ENCODE measurements at places on chromosomes 2 and 18. TPM values are rescaled to one million over a fixed set of nuclear protein-coding genes. Genes with fewer than 3 reads are reported as not detected.

DNA sequence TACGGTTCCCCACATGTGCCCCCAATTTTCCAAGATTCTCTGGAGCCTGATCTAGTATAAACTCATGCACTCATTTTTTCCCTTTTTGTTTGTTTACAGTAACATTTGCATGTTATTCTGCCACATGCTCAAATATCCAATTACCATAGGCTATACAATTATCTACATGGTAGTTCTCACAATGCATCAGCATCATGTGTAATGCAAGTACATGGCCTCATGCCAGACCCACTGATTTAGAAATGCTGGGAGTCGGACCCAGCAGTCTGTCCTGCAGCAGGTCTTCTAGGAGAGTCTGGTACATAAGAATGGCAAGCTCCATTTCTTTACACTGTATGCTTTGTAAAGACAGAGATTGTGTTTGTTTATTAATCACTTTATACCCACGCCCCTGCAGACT is 107.7 kb downstream of the CBLN2 start:
- DNase-seq, result no peak
- no peaks in the 10 kb centered on the region for H3K27me3 ChIP-seq
- no peaks in the 10 kb centered on the region for H3K4me1 ChIP-seq
- H3K36me3 ChIP-seq, result no peaks in the 10 kb centered on the region

GRCh38 chr2:53530126-53530525 is 237.5 kb upstream of the CHAC2 start:
- H3K4me3 ChIP-seq, result no peak overlapping the region
- DNase-seq, result no peak
- no peaks in the 10 kb centered on the region for H3K27me3 ChIP-seq

- no peaks in the 10 kb centered on the region for H3K36me3 ChIP-seq
- H3K4me3 ChIP-seq, result no peak overlapping the region
- H3K4me1 ChIP-seq, result no peaks in the 10 kb centered on the region
- no peaks in the 10 kb centered on the region for H3K27me3 ChIP-seq
- DNase-seq, result no peak
Measured at GRCh38 chr2:24832931-24833701, 39.9 kb downstream of the CENPO start.

- H3K4me3 ChIP-seq, result no peak overlapping the region
- H3K27ac ChIP-seq, result no peak overlapping the region
- H3K36me3 ChIP-seq, result peaks cover 20% of the 10 kb centered on the region
- no peaks in the 10 kb centered on the region for H3K27me3 ChIP-seq
- DNase-seq, result no peak
- peaks cover 3% of the 10 kb centered on the region for H3K4me1 ChIP-seq
Measured at GRCh38 chr2:231288590-231288989, 90.2 kb downstream of the ARMC9 start.

PCARE gene
- 0.05 TPM for total RNA-seq

GRCh38 chr18:60259052-60259681 is 113.4 kb downstream of the MC4R start:
- H3K4me3 ChIP-seq, result no peak overlapping the region
- DNase-seq, result no peak
- no peaks in the 10 kb centered on the region for H3K4me1 ChIP-seq
- H3K36me3 ChIP-seq, result no peaks in the 10 kb centered on the region
- no peak overlapping the region for H3K27ac ChIP-seq

GRCh38 chr2:197216361-197216979 is 94.1 kb downstream of the ANKRD44 start:
- no peak for DNase-seq
- peak overlapping the region; percentile 13 for H3K27ac ChIP-seq
- peaks cover 16% of the 10 kb centered on the region for H3K4me1 ChIP-seq
- H3K27me3 ChIP-seq, result no peaks in the 10 kb centered on the region
- no peaks in the 10 kb centered on the region for H3K36me3 ChIP-seq
- H3K4me3 ChIP-seq, result no peak overlapping the region

GRCh38 chr2:113901943-113902342 is 12.1 kb downstream of the ACTR3 start:
- peaks cover 25% of the 10 kb centered on the region for H3K4me1 ChIP-seq
- H3K27ac ChIP-seq, result no peak overlapping the region
- peaks cover 8% of the 10 kb centered on the region for H3K36me3 ChIP-seq
- DNase-seq, result no peak
- H3K4me3 ChIP-seq, result no peak overlapping the region

MLPH gene
- 296 TPM for total RNA-seq

- H3K36me3 ChIP-seq, result no peaks in the 10 kb centered on the region
- H3K4me3 ChIP-seq, result no peak overlapping the region
- H3K27ac ChIP-seq, result peak overlapping the region; percentile 19
- H3K4me1 ChIP-seq, result no peaks in the 10 kb centered on the region
- DNase-seq, result no peak
Measured at GRCh38 chr18:45589356-45590035, 25.8 kb upstream of the SLC14A2 start.

GRCh38 chr18:43271593-43272432 is 5.5 kb downstream of the SYT4 start:
- H3K27me3 ChIP-seq, result peaks cover 10% of the 10 kb centered on the region
- no peak for DNase-seq
- no peaks in the 10 kb centered on the region for H3K36me3 ChIP-seq
- no peak overlapping the region for H3K27ac ChIP-seq
- no peak overlapping the region for H3K4me3 ChIP-seq

DNA sequence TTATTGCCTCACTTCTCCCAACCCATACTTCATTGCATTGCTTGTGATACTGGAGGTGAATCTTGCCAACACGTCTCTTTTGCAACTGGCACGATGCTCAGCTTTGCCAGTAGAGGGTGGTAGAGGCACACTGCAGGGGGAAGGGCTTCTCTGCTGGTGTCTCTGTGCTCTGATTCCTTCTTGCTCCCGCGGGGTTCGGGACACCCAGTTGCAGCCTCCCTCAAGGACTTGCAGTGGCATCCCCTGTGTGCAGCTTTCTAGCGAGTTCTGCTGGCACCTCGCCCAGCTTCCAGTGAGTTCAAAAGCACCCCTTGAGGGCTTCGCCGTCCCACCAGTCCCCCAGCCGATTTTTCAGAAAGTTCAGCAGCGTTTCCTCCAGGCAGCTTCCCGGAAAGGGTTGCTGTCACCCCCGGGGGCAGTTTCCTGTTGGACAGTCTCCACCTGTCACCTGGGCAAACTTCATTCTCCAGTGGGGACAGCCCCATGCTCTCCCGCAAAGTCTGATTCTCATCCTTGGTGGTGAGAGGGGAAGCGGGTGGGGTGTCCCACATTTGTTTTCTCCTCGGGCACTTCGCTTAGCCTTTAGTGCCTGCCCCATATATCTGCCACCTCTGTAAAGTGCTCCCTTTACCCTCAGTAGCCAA is 35.4 kb upstream of the EN1 start:
- no peak overlapping the region for H3K27ac ChIP-seq
- peaks cover 31% of the 10 kb centered on the region for H3K27me3 ChIP-seq
- no peaks in the 10 kb centered on the region for H3K36me3 ChIP-seq
- H3K4me1 ChIP-seq, result no peaks in the 10 kb centered on the region
- H3K4me3 ChIP-seq, result peak overlapping the region; percentile 19
- DNase-seq, result peak; percentile 73

GRCh38 chr2:205235434-205235833 is 446.9 kb upstream of the NRP2 start:
- no peaks in the 10 kb centered on the region for H3K36me3 ChIP-seq
- no peak for DNase-seq
- H3K4me1 ChIP-seq, result no peaks in the 10 kb centered on the region
- no peak overlapping the region for H3K4me3 ChIP-seq
- no peaks in the 10 kb centered on the region for H3K27me3 ChIP-seq

- no peak for DNase-seq
- H3K27me3 ChIP-seq, result no peaks in the 10 kb centered on the region
- H3K27ac ChIP-seq, result peak overlapping the region; percentile 84
- peaks cover 31% of the 10 kb centered on the region for H3K36me3 ChIP-seq
- H3K4me3 ChIP-seq, result no peak overlapping the region
Measured at GRCh38 chr2:46983065-46983801, 67.6 kb upstream of the MCFD2 start.

DNA sequence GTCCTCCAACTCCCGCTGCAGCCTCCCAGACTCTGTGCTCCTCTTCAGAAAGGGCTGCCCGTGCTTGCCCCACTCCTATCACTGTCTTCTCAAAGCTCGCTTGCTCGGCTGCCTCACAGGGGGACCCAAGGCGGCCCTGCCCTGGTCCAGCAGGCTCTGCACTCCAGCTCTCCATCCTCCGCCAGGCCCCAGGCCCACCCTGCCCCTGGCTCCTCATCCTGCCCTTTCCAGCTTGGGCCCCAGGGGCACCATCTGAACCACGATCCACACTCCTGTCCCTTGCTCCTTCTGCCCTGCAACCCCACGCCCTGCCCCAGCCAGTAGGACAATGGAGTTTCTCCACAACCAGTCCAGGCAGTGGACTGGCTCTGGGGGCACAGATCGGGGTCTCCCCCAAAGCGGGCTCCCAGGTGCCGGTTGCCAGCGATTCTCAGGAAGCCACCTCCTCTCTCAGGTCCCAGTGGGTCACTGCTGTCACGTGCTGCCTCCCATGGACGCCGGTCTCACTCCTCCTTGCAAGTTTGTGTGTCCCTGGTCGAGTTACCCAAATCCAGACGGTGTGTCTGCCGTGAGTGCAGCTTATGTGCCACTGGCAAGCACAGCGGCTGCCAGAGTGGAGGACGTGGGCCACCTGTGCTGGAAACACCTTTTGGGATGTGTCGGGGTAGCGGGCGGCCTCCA is 238.5 kb downstream of the HDAC4 start:
- H3K4me3 ChIP-seq, result no peak overlapping the region
- peaks cover 9% of the 10 kb centered on the region for H3K4me1 ChIP-seq
- H3K27ac ChIP-seq, result no peak overlapping the region
- H3K36me3 ChIP-seq, result no peaks in the 10 kb centered on the region
- no peaks in the 10 kb centered on the region for H3K27me3 ChIP-seq
- peak; percentile 54 for DNase-seq

GRCh38 chr2:65054749-65055421 is 1.3 kb upstream of the CEP68 start:
- no peaks in the 10 kb centered on the region for H3K27me3 ChIP-seq
- H3K27ac ChIP-seq, result no peak overlapping the region
- peaks cover 10% of the 10 kb centered on the region for H3K4me1 ChIP-seq
- no peaks in the 10 kb centered on the region for H3K36me3 ChIP-seq

GRCh38 chr2:233563663-233564430 is 2.7 kb downstream of the USP40 start:
- no peak overlapping the region for H3K4me3 ChIP-seq
- peaks cover 9% of the 10 kb centered on the region for H3K4me1 ChIP-seq
- no peak for DNase-seq
- no peak overlapping the region for H3K27ac ChIP-seq

CASP10 gene
- total RNA-seq, result 31.5 TPM

DNA sequence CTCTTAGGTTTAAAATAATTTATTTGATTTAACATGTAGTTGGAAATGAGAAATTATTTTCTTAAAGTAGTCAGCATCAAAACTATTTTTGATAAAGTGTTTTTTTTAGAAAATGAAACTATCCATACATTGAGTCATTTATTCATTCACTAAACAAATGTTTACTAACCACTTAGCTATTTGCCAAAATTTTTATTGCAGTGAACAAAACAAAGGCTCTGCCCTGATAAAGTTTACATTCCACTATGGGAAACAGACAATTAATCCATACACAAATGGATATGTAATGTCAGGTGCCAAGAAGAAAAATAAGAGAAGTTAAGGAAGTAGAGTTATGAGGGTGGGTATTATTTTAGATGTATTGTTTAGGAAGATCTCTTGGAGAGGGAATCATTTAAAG is 19.1 kb upstream of the CCDC178 start:
- H3K4me3 ChIP-seq, result no peak overlapping the region
- H3K27ac ChIP-seq, result no peak overlapping the region
- no peak for DNase-seq
- H3K36me3 ChIP-seq, result no peaks in the 10 kb centered on the region
- no peaks in the 10 kb centered on the region for H3K27me3 ChIP-seq
- no peaks in the 10 kb centered on the region for H3K4me1 ChIP-seq
